Stimulated activated naive CD4-positive, alpha-beta T cell treated with Interleukin-2 at 50 U/mL for 16 hours (primary cell): ENCODE measurements at places on chromosomes 12 and 14.

GRCh38 chr12:78519422-78519821 is 345.2 kb upstream of the SYT1 start:
- DNase-seq: no peak

GRCh38 chr12:13060581-13060980 is 16.4 kb downstream of the FAM234B start:
- DNase-seq: no peak

DNA sequence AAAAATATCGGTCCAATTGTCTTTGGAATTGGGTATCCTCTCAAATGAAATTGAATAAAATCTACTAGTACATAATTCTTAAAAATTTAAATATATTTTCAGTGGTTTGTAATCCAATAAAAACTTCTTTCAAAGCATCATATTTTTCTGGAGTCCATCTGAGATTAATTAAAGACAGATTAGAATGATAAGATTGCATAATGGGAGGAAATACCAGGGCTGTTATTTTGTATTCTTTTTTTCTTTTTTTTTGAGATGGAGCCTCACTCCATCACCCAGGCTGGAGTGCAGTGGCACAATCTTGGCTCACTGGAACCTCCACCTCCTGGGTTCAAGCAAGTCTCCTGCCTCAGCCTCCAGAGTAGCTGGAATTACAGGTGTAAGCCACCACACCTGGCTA is 103.8 kb downstream of the TMTC3 start:
- no peak for DNase-seq

GRCh38 chr14:61893371-61893940 is 131.2 kb downstream of the SNAPC1 start:
- DNase-seq: no peak

DNA sequence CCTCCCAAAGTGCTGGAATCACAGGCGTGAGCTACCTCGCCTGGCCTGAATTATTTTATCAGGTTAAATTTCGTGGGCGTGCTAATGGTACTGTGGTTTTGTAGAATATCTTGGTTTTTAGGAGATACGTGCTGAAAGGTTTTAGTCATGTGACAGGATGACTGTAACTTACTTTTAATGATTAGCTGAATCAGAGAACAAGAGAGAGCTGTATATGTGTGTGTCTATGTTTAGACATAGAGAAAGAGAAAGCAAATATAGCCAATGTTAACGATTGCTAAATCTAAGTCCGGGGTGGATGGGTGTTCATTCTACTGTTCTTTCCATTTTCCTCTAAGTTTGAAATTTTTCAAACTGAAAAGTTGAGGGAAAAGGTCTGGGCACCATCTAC is 9.2 kb upstream of the PNMA1 start:
- DNase-seq: no peak

DNA sequence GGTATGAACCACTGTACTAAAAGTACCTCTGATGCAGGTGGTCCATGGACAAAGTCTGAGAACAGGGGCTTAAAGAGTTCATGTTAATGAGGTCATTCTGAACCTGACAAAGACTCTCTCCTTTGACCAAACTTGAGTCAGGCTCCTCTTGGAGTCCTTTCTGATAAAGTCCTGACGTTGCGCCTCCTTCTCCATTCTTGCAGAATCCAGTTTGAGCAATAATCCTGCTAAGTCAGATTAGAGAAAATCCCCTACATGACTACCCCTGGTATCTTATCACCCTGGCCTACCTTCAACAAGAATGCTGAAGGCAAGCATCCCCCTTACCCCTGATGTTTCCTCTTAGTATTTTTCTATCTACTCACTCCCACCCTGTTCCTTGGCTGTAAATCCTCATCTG is 46.0 kb upstream of the ISM2 start:
- DNase-seq: no peak

DNA sequence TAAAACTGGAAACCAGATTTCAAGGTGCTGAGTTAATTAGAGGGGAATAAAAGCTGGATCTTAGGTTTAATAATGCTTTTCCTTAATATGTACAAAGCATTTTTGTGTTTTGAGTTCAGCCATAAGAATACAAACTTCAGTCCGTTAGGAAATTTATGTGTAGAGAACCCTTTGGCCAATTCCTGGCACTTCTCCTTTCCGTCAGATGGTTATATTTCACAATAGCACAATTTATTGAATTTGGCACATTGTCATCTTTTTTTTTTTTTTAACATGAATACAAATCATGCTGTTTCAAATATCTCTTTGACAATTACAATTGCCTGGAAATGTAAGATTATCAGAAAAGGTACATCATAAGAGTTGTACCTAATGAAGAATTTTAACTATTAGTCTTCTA is 56.2 kb upstream of the DDHD1 start:
- no peak for DNase-seq
